ENCODE measurements at places on chromosomes 16 and 17.
A peak's percentile ranks its signal among the peaks of the same experiment; 100 is the strongest.

DNA sequence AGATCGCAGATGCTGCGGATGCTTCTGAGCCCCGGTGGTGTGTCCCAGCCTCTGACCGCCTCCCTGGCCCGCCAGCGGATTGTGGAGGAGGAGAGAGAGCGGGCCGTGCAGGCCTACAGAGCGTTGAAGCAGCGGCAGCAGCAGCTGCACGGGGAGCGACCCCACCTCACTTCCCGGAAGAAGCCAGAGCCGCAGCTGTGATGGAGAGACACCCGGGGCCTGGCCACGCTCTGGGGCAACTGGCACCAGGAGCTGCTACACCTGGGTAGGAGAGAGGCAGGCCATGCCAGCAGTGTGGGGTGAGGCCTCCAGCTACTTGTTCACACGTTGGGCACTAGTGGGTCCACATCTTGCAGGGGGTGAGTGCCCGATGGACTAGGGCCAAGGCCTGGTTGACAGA lies 6.0 kb downstream of the CCDC137 start:
- DNase-seq: no peak

DNA sequence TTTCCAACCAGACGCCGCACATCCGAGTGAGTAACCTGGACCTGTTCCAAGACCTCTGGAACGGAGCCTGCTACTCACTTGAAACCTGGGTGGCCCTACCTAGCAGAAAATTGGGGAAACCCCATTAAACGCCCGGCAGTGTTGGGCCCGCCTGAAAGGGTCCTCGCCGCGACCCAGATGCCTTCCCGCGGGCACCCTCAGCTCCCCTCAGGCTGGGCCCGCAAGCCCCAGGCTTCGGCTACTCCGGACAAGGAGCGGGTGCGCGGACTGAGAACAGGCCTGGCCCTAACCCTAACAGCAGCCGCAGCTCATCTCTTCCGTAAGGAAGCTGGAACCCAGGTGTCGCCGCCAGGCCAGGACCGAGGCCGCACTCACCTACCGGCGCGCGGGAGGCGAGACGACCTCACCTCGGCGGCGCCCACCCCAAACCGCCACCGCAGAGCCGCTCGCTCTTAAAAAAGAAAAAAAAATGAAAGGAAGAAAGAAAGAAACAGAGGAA lies 344 bp downstream of the PSME3IP1 start:
- DNase-seq: peak; percentile 63

GRCh38 chr17:31371511-31372097 lies 19.9 kb upstream of the RAB11FIP4 start:
- no peak for DNase-seq

DNA sequence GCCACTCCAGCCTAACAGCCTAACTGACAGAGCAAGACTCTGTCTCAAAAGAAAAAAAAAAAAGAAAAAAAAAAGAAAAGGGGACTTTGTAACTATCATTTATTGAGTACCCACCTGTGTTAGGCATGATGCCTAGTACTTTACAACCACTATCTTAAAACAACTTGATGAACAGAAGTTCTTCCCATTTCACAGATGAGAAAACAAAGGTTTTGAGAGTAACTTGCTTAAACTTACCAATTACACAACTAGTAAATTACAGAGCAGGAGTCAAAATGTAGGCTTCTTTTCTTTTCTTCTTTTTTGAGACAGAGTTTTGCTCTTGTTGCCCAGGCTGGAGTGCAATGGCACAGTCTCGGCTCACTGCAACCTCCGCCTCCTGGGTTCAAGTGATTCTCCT lies 96.8 kb upstream of the CORO6 start:
- DNase-seq: no peak

- no peak for DNase-seq
Observed at GRCh38 chr16:20253825-20254224, 73.5 kb downstream of the GP2 start.
